ENCODE measurements at places on chromosomes 12 and 14.

DNA sequence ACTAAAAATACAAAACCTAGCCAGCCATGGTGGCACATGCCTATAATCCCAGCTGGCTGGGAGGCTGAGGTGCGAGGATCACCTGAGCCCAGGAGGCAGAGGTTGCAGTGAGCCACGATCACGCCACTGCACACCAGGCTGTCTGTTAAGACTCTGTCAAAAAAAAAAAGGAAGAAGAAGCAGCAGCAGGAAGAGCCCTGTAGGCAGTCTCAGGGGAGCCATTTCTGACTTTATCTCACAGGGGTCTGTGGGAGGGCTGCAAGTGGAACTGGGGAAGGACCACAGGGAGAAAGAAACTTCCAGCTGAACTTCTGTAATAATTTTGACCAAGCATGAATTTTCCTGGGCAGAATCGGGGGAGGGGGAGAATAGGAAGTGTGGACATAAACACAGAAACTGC lies 32.7 kb downstream of the GARIN6 start:
- no peak for DNase-seq

DNA sequence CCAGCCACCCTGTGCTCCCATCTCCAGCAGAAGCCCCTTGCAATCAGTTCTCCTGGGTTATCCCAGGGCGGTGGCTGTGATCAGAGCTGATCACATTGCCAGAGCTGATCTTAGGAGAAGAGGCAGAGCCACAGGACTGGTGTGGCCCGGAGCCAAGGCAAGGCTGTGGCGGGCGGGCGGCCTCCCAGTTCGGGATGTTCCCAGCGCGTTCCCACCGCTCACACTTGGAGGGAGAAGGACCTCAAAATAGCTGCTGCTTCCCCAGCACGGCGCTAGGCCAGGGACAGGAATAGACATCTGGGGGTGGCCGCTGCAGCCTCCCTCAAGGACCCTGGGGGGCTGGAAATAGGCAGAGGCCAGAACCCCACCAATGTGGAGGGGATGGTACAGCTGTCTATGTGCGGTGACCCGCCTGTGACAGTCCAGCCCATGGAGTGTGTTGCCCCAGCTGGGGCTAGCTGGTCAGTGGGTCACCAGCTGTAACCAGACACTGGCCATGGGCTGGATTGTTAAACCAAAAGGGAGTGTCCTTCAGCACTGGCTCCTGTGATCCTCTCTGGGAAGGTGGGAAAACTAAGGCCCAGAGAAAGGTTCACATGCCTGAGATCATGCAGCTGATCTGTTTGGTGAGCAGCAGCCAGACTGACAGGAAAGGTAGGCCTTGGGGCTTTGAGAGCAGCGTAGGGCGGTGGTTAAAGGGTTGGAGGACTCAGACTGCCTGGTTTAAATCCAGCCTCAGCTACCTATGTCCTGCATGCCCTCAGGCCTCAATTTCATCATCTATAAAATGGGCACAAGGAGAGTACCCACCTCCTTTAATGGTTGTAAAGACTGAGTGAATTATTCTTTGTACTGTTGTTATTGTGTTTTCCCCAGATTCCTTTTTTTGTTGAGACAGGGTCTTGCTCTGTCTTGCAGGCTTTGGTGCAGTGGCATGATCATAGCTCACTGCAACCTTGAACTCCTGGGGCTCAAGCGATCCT lies 8.0 kb upstream of the POP5 start:
- DNase-seq, result no peak

GRCh38 chr12:32482226-32482625 lies 82.9 kb downstream of the FGD4 start:
- DNase-seq, result no peak

DNA sequence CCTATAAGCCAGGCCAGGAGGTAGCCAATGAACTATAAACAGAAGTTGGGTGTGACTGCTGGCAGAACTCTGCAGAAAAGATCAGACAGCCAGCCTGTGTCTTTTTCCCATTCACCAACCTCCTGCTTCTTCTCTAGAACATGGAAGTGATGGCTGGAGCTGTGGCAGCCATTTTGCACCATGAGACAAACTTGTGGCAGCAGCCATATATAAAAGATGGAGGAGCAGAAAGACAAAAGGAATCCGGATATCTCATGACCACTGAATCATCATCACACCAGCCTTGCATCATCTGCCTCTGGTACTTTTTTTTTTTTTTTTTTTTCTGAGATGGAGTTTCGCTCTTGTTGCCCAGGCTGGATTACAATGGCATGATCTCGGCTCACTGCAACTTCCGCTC lies 8.7 kb downstream of the BEGAIN start:
- no peak for DNase-seq

DNA sequence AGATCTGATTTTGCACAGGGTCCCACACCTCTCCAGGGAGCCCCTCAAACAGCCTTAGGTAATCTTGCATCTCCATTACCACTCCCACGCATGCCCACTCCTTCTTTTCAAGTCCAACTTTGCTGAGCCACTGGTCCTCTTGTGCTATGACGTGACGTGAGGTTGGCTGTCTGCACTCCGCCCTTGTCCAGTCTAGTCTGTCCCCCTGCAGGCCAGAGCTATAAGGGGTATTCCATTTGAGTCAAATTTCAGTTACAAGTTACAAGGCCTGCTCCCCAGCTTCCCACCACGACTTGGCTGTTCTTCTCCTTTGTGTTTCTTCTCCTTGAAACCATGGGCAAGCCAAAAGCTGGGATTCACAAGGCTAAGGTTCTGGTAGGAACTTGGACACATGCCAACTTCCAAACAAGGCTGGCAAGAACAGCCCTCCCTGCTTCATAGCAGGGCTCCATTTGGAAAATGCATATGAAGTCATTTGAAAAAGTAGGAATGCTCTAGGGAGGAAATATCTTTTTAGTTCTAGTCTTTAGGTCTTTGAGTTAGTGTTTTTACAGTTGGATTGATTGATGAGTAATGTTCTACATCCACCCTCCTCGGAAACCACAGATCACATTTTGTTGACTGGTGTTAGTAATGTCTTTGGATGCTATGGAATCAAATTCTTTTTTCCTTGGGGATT lies 49.1 kb downstream of the KCNA1 start:
- no peak for DNase-seq

GRCh38 chr12:113298861-113299545 lies 35.9 kb downstream of the SLC8B1 start:
- no peak for DNase-seq

- no peak for DNase-seq
These were observed 85.2 kb downstream of the CCDC88C start for GRCh38 chr14:91332171-91332985.

DNA sequence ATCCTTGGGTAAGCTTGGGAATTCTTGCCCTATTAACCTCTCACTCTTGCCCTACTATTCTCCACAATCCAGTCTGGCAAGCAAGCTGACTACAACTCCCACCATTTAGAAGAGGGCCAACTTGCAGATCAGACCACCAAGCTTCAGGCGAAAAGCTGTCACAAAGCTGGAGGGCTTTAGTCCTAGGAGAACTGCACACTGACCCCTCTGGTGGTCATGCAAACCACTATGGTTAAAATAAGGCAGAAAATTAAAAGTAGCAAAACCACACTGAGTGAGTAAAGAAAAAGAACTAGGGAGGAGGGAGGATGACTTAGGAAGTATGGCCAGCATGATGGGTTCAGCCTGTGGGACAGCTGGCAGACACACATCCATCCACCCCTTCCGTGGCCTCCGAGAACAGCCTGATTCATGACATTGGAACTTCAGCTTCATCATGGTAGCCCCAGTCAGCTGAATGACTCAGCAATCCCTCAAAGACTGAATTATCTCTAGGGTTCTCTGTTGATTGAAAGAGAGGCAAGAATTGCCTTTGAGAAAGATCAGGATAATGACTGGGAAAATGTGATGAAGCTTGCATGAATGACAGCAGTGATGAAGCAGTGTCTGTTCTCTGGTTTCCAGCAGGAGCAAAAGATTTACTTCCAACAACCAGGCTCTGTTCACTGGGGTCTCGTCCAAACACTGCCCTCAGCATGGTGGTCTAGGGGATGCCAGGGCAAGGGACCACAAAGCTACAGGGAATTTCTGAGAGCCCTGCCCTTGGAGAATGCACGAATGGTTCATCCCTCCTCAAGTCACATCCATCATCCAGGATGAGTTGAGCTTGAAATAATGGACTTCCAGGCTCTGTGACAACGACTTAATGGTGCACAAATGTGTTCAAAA lies 24.4 kb downstream of the PITPNM2 start:
- DNase-seq, result no peak

DNA sequence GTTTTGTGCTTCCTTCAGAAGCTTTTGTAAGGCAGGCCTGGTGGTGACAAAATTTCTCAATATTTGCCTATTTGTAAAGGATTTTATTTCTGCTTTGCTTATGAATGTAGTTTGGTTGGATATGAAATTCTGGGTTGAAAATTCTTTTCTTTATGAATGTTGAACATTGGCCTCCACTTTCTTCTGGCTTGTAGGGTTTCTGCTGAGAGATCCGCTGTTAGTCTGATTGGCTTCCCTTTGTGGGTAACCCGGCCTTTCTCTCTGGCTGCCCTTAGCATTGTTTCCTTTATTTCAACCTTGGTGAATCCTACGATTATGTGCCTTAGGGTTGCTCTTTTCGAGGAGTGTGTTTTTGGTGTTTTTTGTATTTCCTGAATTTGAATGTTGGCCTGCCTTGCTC lies 58.2 kb downstream of the NUBPL start:
- no peak for DNase-seq

GRCh38 chr12:132159555-132160003 lies 15.3 kb downstream of the NOC4L start:
- peak; percentile 1 for DNase-seq

GRCh38 chr14:64244279-64244678 lies 49.9 kb downstream of the ESR2 start:
- DNase-seq, result no peak

DNA sequence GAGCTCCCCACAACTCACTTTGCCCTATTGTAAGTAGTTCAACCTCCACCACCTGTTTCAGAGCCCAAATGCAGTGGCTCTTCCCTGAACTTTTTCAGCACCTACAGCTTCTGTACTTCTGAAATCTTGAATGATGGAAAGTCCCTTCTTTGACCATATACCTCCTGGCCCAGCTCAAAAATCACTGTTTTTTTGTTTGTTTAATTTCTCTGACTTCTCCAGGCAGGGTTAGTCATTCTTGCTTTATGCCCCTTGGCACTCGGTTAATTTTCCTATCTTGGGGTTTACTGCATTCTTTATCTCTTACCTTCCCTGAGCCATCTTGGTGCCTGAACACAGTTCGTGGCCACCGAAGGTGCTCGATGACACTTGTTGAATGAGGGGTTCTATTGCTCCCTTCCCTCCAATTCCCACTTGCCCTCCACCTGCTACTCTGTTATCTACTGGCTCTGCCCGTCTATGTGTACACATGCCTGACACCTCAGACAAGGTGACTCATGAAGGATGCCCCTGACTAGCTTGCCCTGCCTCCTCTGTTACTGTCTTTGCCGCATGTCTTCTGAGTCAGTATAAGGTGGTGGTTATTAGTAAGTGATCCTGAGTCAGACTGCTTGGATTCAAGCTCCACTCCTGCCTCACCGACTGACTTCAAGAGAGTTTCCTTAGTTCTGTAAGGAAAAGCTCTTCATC lies 4.4 kb downstream of the AMHR2 start:
- DNase-seq, result no peak

DNA sequence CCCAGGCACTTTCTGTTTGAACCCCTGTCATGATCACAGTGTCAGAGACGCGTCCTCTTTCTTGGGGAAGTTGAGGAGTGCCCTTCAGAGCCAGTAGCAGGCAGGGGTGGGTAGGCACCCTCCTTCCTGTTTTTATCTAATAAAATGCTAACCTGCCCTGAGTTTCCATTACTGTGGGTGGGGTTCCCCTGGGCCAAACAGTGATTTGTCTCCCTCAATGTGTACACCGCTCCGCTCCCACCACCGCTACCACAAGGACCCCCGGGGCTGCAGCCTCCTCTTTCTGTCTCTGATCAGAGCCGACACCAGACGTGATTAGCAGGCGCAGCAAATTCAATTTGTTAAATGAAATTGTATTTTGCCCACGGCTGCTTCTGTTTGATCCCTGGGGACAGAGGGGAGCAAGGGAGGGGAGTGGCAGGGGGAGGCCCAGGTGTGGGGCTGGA lies 5.1 kb downstream of the SHMT2 start:
- no peak for DNase-seq

DNA sequence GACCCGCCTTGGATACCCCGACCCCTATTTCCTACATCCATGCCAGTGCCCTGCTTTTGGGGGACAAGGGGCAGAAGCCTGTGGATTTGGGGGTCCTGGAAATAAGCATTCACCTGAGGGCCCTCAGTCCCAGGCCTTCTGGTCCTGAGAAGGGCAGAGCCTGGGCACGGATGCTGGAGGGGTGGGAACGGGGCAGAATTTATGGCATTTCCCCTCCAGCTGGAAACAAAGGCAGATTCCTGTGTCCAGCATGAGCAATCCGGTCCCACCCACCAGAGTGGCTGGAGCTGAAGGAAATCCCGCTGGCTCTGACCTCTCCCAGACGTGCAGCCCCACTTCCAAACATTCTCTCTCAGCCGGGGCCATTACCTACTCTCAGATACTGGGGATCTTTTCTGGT lies 9.3 kb downstream of the ANKRD33 start:
- DNase-seq, result no peak
